Peyer's patch (tissue), 4 donors: ENCODE measurements at places on chromosomes 1 and 21.

GRCh38 chr21:36437745-36438128 is 42.2 kb downstream of the CLDN14 start:
- DNase-seq = no peak

GRCh38 chr1:197915260-197915861 is 1.8 kb upstream of the LHX9 start:
- DNase-seq = no peak

DNA sequence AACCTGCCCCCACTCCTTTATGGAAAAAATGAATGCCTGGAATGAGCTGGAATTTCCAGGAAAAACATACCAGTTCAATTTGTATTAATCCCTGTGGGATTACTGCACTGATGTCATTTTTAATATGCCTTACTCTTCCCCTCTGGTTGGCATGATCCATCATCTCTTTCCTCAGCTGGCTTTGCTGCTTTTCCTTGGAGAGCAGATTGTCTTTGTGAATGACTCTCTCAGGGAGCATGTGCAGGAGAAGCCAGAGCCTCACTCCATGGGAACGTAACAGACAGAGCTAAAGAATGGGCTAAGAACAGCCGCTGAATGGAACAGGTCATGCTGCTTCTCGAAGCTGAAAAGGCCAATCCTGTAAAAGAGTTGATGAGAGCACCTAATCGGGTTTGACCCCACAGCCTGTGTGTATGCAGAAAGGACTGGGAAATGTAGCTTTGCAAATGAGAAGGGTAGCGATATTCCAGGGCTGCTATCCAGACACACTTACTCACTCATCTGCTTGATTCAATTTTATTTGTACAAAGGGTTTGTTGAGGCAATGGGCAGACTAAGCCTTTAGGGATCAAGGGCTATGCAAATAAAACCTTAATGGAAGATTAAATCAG is 20.7 kb downstream of the PHC2 start:
- no peak for DNase-seq

- DNase-seq = peak; percentile 33
Observed at GRCh38 chr1:2983706-2984398, 37.4 kb upstream of the ACTRT2 start.

GRCh38 chr1:66764994-66765578 is 12.8 kb downstream of the DYNLT5 start:
- no peak for DNase-seq

DNA sequence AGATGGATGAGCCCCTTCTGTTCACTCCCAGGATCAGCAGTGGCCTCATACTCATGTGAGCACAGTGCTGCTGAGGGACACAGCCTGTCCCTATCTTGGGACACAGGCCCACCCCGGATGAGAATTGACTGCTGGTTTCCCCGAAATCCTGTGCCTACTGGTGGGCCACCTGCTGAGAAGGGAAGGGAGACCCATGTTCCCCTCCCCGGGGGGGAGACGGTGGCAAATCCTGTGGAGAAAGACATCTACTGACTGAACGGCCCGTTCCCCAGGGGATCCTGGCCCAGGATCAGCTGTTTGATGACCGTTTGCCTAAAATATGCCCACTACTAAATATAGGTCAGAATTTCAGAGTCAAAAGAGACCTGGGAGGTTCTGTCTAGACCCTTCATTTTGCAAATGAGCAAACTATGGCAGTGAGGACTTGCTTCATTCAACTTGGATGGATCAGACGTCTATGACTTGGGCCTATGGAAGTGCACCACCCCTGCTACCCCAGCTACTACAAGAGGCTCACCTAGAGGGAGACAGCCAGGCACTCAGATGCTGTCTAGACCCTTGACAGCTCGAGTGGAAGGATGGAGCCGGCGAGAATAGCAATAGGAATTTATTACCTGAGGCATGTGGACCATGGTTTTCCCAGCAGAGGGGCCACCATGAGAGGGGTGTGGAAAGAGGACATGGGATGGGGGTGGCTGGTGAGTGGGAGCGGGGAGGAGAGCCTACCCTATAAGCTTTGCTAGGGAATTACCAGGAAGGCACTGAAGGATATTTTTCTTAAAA is 15.6 kb upstream of the THEMIS2 start:
- DNase-seq = no peak

GRCh38 chr1:219882096-219882495 is 46.3 kb downstream of the SLC30A10 start:
- no peak for DNase-seq

DNA sequence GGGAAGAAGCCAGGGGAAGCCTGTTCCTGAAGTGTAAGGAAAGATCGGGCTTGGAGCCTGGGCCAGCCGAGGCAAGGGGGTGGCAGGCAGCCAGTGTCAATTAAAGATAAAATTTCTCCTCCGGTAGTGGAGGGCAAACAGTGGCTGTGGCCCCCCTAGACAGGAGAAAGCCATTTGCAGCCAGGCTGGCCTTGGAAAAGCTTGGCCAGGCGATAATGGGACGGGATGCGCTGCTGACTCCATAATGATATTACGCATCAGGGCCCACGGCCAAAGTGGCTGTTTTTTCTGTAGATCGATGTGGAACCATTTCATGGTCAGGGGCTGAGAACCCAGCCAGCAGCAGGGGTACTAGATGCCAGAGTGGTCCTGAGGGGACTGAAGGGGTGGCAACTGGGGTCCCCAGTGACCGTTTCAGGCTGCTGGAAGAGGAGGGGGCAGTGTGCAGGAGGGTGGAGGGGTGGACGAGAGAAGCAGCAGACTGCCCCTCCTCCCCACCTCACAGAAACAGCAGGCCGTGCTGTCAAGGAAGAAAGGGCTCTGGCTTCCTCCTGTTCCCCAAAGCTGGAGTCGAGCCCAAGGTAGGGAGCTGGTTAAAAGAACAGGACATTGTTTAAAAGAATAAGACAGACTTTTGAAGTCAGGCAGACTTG is 25.2 kb downstream of the KCNC4 start:
- DNase-seq = no peak

GRCh38 chr1:235093696-235094592 is 34.7 kb downstream of the TOMM20 start:
- DNase-seq = peak; percentile 84

DNA sequence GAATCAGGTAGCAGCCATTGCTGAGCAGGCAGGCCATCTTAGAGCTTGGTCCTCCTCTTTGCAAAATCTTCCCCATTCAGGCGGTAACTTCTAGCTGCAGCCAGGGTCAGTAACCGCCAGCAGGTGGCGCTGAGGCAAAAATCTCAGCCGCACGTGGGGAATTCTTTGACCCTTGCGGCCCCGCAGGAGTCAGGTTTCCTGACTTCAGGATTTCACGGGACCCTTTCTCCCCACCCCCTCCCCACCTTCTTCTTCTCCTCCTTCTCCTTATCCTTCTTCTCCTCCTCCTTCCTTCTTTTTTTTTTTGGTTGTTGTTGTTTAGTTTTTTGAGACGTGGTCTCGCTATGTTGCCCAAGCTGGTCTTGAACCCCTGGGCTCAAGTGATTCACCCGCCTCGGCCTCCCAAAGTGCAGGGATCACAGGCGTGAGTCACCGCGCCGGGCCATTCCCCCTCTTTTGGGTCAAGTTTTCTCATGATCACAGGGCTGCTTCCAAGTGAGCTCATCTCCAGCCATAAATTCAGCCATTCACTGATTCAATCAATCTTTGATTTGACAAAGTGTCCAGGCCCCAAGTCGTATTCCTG is 33.4 kb upstream of the TENT5B start:
- DNase-seq = peak; percentile 85

GRCh38 chr1:1875932-1876331 is 15.0 kb downstream of the GNB1 start:
- DNase-seq = no peak

DNA sequence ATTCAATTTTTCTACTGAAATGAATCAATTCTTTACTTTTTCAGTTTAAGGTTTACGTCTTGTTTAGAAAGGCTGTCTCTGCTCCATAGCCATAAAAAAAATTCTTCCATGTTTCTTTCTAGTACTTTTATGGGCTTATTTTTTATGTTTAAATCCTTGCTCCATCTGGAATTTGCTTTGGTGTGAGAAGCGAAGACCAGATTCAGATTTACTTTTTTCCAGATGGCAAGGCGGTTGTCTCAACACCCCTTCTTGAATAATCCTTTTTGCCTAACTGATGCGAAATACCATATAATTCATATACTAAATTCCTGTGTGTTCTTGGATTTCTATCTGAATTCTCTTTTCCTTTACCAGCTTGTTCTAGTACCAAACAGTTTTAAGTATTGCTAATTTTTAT is 101.5 kb downstream of the C1orf94 start:
- no peak for DNase-seq
